ENCODE measurements at places on chromosomes 1 and 21.

DNA sequence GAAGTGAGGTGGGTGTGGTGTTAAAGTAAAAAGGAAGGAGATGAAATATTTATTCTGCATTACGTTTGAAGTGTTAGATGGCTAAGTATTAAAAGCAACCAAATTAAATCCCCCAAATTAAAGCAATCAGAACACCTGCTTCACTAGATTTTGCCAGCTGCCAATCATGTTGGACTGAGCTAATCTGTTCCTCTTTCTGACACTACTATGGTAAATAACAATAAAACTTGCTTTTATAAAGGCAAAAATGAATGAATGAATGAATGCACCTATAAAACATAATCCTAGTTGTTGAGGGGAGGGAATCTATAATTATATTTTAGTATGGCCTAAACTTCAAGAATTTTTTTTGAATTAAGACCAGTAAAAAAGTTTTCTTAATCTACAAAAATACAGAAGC lies 51.0 kb downstream of the RAB3GAP2 start:
- H3K36me3 ChIP-seq = no peaks in the 10 kb centered on the region
- no peaks in the 10 kb centered on the region for H3K4me1 ChIP-seq
- H3K27me3 ChIP-seq = no peaks in the 10 kb centered on the region
- no peak for DNase-seq

- no peak for DNase-seq
- H3K4me3 ChIP-seq = no peak overlapping the region
- no peak overlapping the region for H3K27ac ChIP-seq
- H3K36me3 ChIP-seq = peaks cover 16% of the 10 kb centered on the region
- H3K4me1 ChIP-seq = no peaks in the 10 kb centered on the region
Observed at GRCh38 chr21:36359185-36359584, 26.0 kb upstream of the CHAF1B start.

DNA sequence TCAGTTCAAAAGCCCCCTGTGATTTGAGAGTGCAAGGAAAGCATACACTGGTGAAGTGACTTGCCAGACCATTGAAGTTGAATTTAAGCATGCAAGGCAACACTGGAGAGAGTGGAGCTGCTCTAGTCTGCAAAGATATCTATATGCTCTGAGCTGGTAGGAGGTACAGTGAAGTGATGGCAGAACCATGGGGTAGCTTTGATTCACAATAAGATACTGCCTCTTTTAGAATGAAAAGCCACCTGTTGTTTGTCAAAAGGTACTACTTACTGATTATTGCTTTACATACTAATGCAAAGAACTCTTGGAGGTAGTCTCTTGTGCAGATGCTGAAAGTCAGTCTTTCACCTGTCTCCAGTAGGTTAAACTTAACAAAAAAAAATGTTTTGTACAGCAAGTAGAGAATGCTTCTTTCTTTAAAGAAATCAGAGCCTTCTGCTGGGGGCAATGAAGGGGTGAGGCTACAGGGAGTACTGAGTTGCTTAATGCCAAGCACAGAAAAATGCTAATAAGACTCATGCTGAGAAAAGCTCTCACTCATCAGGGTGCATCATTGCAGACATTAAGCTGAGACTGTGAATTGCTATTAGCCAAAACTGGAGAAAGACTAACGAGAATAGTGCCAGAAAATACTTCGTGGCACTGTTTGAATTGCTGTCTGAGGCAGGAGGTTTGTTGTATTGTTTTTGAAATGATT lies 1150.5 kb upstream of the TMPRSS15 start:
- no peaks in the 10 kb centered on the region for H3K27me3 ChIP-seq
- H3K36me3 ChIP-seq = no peaks in the 10 kb centered on the region
- no peaks in the 10 kb centered on the region for H3K4me1 ChIP-seq
- no peak overlapping the region for H3K4me3 ChIP-seq
- no peak for DNase-seq

- no peak for DNase-seq
- H3K4me3 ChIP-seq = peak overlapping the region; percentile 67
- peaks cover 9% of the 10 kb centered on the region for H3K27me3 ChIP-seq
Observed at GRCh38 chr1:220878191-220879075, 810 bp upstream of the HLX start.

DNA sequence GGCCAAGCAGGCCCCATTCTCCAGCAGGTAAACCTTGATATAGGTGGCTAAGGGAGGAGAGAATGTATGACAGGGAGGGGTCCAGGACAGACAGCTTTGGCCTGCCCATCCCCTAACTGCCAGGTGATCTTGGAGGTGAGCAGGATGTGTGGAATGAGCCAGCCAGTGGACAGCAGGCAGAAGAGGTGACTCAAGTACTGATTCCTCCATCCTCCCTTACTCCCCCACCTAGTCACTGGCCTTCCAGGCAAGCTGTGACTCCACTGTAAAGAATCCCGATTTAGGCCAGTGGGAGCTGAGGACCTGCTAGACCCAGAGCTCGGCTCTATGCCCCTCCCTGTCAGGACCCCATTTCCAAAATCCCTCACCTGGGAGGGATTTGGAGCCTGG lies 36.6 kb downstream of the RIMS3 start:
- H3K27me3 ChIP-seq = no peaks in the 10 kb centered on the region
- no peak overlapping the region for H3K27ac ChIP-seq
- H3K4me3 ChIP-seq = no peak overlapping the region
- H3K4me1 ChIP-seq = no peaks in the 10 kb centered on the region
- no peak for DNase-seq

- H3K4me1 ChIP-seq = no peaks in the 10 kb centered on the region
- no peaks in the 10 kb centered on the region for H3K27me3 ChIP-seq
- no peaks in the 10 kb centered on the region for H3K36me3 ChIP-seq
- no peak overlapping the region for H3K4me3 ChIP-seq
- H3K27ac ChIP-seq = no peak overlapping the region
Observed at GRCh38 chr21:34147792-34148418, 74.5 kb downstream of the MRPS6 start.

DNA sequence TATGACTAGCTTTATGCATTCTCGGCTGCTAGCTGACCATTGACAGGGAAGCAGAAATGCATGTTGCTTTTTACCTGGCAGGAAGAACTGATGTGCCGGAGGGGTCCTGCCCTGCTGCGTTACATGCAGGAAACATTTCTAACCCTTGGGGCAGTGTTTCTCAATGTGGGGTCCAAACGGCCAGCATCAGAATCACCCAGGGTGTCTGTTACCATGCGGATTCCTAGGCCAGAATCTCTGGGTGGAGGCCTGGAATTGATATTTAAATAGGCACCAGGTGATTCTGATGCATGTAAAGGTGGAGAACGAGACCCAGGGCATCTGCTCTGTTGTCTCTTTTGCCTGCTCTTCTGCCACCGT lies 182.7 kb downstream of the PCP4 start:
- no peaks in the 10 kb centered on the region for H3K36me3 ChIP-seq
- DNase-seq = no peak

DNA sequence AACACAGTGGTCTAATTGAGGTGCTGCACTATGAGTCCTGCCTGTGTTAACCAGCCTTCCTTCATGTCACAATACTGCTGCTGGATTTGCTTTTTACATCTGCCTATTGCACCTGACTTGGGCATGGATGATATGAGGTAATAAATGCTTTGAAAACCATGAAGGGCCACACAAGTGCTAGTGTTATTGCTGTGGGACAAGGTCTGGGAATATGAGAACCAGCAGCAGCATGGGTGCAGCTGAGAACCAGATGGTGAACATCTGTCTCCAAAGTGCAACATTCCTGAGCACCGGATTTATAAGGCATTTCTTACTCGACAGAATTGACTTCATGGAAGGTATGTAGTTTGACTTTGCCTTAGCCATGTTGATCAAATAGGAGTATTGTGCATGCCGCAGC lies 16.6 kb downstream of the TRIM45 start:
- no peaks in the 10 kb centered on the region for H3K27me3 ChIP-seq
- H3K36me3 ChIP-seq = no peaks in the 10 kb centered on the region

DNA sequence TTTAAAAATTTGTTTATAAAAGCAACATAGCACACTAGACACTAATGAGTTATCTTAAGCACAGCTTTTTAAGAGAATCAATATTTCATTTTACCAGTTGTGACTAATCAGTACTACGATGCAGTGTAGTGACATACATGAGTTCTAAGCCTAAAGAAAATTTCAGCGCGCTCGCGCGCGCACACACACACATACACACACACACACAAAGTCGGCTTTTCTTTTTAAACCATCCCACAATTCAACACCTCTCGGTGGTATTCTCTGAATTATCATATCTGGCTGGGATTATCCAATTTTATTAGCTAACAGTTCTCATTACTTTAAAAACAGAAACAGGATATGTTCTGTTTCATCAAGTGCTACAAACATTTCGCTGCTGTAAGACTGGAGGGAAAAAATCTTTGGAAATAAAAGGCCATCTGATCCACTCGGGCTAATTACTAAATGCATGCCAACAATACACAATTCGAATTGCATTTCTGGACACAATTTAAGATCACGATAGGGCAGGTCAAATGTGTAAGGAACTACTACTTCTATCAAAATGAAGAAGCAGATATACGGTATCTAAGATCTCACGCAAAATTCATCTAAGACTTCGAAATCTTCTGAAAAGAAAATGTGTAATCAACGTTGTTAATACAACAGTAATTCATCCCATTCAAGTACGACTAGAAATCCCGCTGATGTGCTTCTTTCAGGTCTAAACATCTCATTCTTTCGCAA lies 1.2 kb downstream of the TUT4 start:
- peak overlapping the region; percentile 94 for H3K27ac ChIP-seq
- H3K36me3 ChIP-seq = no peaks in the 10 kb centered on the region
- DNase-seq = no peak
- H3K27me3 ChIP-seq = no peaks in the 10 kb centered on the region
- H3K4me1 ChIP-seq = no peaks in the 10 kb centered on the region

DNA sequence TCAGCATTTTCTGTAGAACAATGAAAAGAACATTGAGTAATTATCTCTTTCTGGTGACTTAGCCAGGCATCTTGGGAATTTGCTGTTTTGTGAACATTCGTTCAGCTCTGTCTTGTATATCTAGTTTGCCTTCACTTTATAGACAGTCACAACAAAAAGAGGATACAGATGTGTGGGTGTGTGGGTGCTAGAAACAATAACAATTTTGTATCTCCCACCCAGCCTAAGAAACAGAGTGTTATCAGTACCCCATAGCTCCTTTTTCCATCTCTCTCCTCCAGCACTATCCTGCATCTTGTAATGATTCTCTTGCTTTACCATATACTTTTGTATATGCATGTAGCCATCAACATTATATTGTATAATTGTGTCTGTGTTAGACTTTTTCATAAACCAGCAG lies 33.0 kb downstream of the AK4 start:
- H3K36me3 ChIP-seq = no peaks in the 10 kb centered on the region
- no peak for DNase-seq
- no peaks in the 10 kb centered on the region for H3K27me3 ChIP-seq
- H3K4me1 ChIP-seq = peaks cover 5% of the 10 kb centered on the region

All from prostate gland (tissue), 2 donors.